ENCODE measurements at places on chromosomes 6 and 20.
A peak's percentile ranks its signal among the peaks of the same experiment; 100 is the strongest.

DNA sequence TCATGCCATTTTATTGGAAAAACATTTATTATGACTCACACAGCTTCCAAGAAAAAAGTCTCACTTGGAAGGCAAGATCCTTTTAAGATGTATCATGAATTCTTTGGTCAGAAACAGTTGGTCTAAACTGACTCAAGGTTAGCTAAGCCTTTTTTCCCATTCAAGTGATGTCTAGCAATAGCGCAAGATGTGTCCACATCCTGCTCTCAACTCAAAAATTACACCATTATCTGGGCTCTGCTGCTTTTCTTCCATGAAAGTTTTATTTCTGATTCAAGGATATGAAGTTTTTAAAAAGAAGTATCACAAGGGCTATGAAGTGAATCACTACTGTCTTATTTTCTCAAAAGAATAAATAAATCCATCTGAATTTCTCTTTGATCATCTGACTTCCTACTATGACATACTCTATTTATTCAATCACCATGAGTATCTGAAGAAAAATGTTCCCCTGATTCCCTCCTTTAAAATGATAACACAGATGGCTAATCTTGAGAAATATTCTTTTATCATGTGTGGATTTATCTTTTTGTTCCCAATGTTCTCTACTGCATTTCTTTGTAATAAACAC is 139.2 kb downstream of the AHI1 start:
- DNase-seq: no peak

DNA sequence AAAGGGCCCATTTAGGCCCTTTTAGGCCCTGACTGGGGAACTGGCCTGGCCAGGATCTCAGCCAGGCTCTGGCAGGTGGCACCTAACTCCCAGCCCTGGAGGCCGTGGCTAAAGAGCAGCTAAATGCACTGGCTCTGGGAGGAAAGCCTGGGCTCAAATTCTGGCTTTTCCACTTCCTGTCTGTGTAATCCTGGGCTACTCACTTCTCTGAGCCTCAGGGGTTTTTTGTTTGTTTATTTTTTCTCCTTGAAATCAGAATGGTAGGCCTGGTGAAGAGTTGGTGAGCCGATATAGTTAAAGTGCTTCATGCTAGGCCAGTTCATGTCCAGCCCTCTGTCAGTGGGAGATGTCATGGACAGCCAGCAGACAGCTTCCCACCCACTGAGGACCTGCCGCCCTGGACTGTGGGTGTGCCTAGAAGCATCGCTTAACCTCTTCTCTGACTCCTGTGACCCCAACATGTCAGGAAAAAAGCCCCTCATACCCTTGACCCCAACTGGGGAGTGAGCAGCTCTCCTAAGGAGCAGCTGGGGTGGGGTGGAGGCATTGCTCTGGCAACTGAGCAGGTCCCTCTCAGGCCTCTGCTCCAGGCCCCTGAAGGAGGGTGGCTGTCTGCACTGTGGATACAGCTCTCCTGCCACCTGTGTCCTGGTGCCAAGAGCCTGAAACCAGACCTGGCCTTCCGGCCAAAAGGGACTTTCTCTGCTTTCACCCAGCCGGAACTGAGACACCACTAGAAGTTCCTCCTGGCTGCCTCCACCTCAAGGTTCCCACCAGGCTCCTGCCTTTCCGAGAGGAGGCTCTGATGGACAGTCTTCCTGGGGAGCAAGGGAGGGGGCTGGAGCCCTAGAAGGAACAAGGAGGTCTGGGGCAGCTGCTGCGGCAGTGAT is 57.2 kb upstream of the MYL9 start:
- no peak for DNase-seq

DNA sequence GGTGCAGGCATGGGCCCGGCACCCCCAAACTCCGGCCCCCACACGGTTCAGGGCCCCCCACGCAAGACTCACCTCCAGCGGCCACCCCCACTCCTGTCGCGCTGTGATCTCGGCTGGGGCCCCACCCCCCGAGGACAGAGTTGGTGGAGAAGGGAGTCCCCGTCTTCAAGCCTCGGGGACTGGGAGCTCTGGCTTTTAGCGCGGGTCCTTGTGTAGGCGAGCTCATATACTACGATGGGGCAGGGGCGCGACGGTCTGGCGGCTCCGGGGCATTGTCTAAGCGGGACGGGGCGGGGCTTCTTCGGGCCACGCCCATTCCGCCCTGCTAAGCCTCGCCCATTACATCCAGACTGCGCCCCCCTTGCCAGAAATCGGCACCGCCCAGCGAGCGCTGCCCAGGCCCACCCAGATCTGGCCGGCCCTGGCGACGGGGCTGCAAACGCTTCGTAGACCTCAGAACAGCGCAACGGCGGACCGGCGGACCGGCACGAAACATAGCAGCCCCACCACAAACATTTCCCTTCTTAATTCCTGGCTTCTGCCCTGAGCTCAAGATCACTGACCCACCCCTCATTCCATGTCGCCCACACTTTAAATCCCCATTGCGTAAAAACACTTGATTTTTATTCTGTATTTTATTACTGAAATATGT is 1.0 kb upstream of the DDAH2 start:
- peak; percentile 88 for DNase-seq

DNA sequence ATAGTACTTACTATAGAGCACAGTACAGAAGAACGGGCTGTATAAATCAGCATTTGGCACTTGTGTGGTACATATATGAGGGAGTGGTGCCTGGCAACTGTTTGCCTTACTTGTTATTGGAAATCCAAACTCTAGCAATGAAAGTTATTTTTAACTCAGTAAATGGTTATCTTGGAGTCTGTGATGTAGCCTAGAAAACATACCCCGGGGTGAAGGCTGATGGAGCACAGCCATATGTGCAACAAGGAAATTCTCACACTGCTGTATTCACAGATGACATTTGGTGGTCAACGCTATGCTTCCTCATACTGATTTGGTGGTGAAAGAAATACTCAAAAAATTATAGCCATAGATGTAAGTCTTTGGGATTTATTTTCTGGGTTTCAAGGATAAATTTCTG is 807.5 kb upstream of the FLRT3 start:
- no peak for DNase-seq

DNA sequence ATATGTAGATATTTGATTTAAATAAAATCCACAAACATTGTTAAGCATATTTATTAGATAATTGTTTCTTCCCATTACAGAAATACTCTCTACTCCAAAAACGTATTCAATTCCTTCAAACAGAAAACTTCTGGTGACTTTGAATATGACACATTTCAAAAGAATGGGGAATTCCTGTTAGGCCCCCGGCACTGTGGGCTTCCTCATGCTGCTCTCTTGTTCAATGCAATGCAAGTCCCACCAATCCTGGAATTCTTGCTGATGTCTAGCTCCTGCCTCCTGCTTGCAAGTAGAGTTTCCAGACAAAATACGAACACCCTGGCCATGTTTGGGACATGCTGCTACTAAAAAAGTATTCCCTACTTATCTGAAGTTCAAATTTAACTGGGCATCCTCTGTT is 544.1 kb downstream of the QKI start:
- no peak for DNase-seq

DNA sequence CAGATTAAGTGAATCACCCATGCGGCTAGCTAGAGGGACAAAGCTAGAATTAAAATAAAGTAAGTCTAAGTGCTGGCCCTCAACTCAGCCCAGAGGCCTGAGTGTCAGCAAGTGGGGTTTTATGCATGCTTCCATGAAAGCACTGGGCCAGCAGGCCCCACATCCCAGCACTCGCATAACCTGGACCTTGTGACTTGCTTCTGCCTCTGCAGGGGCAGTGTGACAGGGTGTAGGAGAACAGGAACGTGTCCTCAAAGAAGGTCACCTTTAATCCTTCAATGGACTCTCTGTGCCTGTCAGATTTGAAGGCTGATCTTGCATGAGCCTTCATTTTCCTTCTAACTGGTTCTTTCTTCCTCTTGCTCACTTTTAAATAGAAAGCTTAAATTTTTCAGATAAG is 183.4 kb downstream of the ALDH8A1 start:
- DNase-seq: no peak

GRCh38 chr6:132797951-132798868 is at the start of gene SLC18B1:
Gene SLC18B1, minus strand, starts transcription at chr6:132798637. Its CDS starts 181 bp downstream, at chr6:132798456.
- peak; percentile 28 for DNase-seq

DNA sequence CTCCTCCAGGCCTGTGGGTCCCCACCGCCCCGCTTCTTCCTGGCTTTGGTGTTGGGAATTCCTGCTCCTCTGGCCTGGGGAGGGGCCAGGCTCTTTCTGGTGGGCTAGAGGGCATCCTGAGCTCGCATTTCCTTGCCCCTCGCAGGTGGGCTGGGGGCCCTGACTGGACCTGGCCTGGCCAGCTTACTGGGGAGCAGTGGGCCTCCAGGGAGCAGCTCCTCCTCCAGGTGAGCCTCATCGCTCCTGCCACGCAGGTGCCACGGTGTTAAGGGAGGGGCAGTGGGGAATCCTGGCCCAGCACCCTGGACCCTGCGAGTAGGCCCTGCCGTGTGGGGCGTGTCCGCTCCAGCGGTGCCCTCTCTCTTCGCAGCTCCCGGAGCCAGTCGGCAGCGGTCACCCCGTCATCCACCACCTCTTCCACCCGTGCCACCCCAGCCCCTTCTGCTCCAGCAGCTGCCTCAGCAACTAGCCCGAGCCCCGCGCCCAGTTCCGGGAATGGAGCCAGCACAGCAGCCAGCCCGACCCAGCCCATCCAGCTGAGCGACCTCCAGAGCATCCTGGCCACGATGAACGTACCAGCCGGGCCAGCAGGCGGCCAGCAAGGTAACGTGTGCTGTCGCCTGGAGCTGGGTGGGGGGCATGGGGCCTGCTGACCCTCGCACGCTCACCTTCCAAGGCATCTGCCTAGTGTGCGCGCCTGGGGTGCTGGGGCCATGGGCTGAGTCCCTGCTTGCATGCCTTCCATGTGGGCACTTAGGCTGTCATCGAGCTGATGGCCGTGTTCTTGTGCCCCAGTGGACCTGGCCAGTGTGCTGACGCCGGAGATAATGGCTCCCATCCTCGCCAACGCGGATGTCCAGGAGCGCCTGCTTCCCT is 4.7 kb downstream of the ADRM1 start:
- no peak for DNase-seq

- DNase-seq: no peak
Observed at GRCh38 chr20:23118766-23119165, 32.6 kb upstream of the CD93 start.

All from NCI-H526 (cell line).